ENCODE measurements at places on chromosomes 3 and 15.

- DNase-seq: peak; percentile 31
Measured at GRCh38 chr15:63049783-63050371, 7.3 kb downstream of the TPM1 start.

DNA sequence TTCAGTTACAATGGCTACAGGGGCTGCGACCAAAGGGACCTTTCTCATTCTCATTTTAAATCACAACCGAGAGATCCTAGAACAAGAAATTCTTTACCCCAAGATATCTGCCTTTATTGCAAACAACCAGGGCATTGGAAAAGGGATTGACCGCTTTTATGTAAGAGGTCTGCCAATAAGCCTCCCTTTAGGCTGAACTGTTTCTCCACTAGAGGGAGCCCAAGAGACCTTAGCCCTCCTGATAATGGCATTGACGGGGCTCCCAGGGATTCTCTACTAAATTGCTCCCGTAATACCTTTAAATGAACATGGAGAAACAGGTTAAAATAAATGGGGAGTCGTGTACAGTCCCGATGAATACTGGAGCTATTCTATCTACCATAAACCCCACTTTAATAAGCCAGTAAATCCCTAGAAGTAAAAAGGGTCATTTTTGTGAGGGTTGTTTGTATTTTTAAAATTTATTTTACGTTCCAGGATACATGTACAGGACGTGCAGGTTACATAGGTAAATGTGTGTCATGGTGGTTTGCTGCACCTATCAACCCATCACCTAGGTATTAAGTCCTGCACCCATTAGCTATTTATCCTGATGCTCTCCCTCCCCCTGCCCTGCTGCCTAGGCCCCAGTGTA, 7.5 kb upstream of the IGSF10 start:
- peak; percentile 66 for DNase-seq

- no peak for DNase-seq
Measured at GRCh38 chr3:195788711-195789581, 22.8 kb downstream of the MUC4 start.

- peak; percentile 43 for DNase-seq
Measured at GRCh38 chr15:37097144-37097919, 3.0 kb downstream of the MEIS2 start.

DNA sequence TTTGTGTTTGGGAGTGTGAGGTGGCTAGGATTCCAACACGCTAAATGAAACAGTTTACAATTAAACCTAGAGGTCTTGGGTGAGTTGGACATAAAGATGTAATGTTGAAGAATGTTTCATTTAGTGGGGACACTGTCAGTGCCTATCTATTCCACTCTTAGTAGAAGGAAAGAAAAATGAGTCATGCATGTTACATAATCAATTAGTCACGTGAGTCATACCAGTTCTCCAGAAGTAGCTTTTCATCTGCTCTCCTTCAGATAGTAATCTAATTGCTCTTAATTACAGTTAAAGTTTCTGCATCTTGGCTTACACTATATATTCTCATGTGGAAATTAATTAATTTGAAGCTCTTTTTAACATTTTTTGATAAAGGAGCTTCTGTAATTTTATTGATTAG, 115.7 kb upstream of the P2RY1 start:
- peak; percentile 45 for DNase-seq

DNA sequence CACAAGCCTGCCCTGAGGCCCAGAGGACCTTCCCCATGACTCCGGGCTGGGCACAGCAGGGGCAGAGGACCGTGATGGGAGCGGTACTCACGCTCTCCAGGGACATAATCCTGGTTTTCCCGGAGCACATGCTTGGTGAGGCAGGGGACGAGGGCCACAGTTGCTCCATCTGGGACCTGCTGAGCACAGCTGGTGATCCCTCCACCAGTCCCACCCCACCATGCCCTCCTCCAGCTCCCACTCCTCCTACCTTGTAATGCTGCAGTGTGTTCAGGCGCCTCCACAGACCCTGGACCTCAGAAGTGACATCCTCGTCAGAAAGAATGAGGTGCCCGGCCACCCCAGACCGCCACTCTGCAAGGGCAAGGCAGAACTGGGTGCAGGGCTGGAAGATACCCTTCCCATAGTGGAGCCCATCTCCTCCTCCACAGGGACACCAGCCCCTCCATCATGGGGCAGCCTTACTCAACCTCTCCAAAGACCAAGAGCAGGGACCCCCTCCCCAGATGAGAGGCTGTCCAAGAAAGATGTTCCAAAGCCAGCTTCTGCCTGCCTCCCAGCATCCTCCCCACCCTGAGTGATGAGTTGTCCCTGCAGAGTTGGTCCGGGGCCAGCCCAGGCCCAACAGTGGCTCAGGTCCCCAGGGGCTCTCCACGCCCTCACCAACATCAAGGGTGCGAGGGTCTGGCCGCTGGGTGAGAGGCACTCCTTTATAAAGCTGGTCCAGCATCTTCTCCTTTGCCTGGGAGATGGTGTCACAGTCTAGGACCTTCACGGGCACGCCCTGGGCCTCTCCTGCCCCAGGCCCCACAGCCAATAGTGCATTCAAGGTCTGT, 19.5 kb downstream of the PLXNB1 start:
- no peak for DNase-seq

GRCh38 chr15:76440441-76440840, 103.9 kb downstream of the ISL2 start:
- no peak for DNase-seq

DNA sequence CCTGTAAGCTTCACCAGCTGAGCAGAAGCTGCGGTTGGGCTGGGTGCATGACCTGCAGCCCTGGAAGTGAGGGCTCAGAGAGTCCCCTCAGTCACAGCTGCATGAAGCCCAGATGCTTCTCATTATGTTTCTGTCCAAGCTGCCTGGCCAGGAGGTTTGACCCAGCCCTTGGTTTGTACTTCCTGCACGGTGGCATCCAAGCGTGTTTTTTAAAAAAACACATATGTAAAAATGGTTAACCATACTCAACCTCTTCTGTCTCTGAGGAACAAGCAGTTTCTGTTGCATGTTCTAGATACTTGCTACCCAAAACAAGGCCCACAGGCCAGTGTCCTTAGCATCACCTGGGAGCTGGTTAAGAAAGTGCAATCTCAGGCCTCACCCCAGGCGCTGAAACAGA, 76.0 kb upstream of the ATP10A start:
- peak; percentile 36 for DNase-seq

DNA sequence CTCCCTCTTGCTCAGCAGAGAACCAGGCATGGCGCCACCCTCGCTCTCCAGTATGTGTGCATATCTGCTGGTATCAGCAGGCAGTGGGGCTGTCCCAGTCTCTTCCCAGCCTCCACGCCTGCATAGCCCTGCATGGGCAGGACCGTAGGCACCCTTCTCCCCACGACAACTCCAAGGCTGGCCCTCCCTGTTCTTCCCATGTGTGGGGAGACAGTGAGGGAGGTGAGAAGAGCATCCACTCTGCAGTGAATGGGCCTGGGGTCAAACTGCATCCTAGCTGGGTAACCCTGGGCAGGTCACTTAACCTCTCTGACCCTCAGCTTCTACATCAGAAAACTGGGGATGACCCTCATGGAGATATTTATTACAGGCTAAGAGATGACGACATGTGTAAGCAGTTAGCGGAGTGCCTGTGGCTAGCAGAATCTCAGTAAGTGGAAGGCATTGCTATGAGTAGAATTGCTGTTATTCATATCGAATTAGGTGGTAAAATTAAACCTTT, 13.3 kb upstream of the SSUH2 start:
- peak; percentile 36 for DNase-seq

GRCh38 chr3:197336348-197336747, 37.9 kb upstream of the DLG1 start:
- DNase-seq: no peak

- peak; percentile 33 for DNase-seq
Measured at GRCh38 chr3:108182339-108182738, 39.9 kb downstream of the IFT57 start.

DNA sequence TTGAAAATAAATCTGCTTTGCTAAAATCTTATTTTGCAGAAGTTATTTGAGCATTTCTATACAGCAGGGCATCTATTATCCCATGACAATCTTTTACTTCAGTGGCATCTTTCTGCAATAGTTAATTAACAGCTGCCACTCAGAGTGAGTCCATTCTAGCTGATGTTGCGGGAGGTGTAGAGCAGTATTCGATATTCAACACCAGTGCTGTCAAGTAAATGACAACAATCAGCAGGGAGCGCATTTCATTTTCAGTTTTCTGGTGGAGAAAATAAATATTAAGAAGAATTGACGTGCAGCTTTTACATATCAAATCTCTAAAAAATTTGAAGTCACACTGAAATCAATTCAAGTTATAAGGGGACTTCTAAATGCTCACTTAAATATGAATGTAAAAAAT, 286.2 kb downstream of the CTNNB1 start:
- no peak for DNase-seq

DNA sequence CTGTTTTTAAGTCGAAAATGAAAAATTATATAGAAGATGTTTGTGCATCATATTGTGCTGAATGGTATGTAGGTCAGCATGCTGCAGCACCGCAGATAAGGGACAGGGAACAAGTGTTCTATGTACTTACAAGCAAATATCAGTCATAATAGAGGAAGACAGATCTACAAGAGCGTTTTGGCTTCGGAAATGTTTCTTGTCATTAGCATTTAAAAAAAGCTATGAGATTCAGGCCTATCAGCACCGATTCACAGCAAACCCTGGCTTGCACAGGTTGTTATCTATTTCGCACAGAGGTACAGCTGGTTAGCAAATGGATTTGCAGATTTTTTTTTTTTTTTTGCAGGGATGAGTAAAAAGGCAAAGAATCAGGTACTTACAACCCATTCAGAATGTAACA, 204.2 kb upstream of the TBC1D5 start:
- no peak for DNase-seq

GRCh38 chr3:194185221-194185620, 49.3 kb downstream of the HES1 start:
- DNase-seq: no peak

DNA sequence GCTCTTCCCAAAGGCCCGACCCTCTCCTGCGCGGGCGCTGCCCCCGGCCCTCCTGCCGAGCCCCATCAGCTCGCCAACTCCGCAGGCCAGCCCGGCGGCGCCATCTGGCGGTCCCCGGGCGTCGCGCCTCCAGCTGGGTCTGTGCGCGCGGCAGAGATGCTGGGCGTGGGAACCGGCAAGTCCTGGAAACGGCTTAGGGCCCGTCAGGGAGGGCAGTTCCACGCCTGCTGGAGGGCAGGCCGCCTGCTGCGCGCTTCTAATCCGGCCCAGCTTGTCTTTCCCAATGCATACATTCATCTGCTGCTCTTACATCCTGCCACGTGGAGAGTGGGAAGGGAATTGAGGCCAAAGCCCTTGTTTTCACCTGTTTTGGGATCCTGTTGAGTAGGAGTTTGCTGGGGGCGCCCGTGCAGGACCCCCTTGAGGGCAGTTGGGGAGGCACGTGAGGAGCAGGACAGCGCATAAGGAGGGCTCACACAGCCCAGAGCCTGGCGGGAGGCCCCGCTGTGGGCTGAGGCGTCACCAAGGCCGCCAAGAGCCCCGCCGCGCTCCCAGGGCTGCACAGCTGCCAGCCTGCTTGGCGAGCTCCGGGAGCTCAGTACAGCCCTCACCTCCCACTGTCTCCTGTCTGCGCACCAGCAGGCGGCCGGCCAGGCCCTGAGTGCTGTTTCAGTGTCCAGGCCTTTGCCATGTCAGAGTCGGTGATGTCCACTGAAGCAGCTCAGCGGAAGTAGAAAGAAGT, 165.6 kb downstream of the NSMCE3 start:
- peak; percentile 83 for DNase-seq

- peak; percentile 97 for DNase-seq
Measured at GRCh38 chr3:31634476-31634875, 101.8 kb downstream of the STT3B start.

DNA sequence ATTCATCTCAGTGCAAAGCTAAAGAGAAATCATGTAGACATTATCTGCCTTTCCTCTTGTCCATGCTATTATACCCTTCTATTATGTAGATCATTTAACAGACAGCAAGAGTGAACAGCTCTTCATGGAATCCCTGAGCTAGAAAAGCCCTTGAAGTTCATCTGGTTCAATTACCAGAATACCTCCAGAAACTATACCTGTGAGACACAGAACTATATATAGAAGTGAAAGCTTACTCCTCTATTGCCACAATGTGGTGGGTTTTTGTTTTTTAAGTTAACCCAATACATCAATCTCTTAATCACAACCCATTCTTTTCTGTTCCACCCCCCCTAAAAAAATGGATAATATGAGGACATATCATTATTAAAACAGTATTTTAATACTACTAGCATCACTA, 347.7 kb downstream of the PLCL2 start:
- DNase-seq: no peak

DNA sequence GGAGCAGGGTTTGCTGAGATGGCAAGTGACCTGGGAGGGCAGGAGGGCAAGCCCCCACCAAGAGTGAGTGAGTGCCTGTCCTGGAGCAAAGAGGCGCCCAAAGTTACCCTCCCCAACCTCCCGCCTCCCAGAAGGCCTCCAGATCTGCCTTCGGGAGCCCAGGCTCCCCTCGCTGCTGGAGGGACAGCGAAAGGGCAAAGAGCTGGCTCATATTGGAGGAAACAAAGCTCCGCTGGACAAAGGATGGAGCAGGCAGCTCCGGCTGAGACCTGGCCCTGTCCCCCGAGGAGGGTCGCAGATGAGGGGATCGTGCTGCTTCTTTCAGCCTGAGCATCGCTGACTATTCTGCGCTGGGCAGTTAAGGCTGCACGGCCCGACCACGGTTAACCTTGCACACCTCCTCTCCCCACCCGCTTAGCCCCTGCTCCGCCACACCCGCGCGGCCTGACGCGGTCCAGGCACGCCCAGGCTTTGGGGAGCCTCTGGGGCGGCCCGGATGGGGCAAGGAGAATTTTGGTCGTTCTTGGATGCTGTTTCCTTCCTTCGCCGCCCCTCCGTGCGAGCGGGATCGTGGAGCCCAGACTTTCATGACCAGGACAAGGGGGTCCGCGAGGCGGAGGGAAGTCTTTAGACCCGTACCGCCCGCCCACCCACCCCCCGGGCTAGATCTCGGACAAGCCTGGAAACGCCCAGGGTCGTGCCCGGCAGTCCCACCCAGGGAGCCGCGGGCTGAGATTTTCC, 651 bp downstream of the PLCD1 start:
- DNase-seq: peak; percentile 13

- no peak for DNase-seq
Measured at GRCh38 chr3:195443391-195443989, 670 bp upstream of the ACAP2 start.

DNA sequence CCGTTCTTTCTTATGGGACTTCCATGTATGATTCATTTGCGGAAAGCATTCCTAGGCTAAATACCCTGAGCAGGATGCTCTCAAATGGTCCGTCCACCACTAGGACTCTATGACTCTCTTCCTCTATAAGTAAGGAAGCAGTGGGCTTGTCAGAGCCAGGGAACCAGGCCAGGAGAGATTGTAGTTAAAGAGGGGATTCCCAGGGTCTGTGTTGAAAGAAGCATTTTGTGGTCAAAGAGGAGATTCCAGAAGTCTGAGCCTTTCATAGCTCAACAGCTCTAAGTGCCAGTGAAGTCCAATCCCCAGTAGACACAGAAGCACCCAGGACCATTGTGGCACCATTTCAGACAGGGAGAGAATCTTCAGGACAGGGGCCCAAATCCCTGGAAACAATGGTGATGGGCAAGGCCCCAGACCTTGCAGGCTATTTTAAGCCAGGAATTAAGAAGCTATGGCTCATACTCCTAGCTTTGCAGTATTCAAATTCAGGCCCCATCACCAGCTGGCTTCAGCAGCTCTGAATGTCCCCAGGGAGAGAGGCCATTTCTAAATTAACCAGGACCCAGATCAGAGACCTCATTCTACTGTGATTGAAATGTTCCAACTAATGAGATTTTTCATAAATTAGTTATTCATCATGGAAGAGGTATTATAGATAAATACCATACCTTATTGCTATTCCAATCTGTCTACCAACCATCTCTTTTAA, 81.7 kb downstream of the CD47 start:
- peak; percentile 62 for DNase-seq
